ENCODE measurements at places on chromosomes 11 and 22.

DNA sequence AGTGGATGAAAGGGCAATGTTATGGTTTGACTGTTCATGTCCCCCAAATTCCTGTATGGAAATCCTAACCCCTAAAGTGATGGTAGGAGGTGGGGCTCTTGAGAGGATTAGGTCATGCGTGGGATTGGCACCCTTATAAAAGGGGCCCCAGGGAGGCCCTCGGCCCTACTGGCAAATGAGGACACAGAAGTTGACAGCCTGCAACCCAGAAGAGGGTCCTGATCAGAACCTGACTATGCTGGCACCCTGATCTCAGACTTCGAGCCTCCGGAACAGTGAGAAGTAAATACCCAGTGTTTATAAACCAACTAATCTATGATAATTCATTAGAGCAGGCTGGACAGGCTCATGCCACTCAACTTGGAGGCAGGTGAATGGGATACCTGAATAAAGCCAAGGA is 8.7 kb downstream of the IFITM10 start:
- no peak for DNase-seq

DNA sequence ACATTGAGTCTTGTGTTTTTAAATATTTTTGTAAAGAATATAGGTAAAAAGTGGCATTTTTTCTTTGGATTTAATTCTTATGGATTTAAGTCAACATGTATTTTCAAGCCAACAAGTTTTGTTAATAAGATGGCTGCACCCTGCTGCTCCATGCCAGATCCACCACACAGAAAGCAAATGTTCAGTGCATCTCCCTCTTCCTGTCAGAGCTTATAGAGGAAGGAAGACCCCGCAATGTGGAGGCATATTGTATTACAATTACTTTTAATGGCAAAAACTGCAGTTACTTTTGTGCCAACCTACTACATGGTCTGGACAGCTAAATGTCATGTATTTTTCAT is 333 bp upstream of the CD3E start:
- no peak for DNase-seq

GRCh38 chr11:123407996-123408597 is 22.0 kb upstream of the GRAMD1B start:
- no peak for DNase-seq

DNA sequence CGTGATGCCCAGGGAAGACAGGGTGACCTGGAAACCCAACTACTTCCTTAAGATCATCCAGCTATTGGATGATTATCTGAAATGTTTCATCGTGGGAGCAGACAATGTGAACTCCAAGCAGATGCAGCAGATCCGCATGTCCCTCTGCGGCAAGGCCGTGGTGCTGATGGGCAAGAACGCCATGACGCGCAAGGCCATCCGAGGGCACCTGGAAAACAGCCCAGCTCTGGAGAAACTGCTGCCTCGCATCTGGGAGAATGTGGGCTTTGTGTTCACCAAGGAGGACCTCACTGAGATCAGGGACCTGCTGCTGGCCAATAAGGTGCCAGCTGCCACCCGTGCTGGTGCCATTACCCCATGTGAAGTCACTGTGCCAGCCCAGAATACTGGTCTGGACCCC is 43.5 kb upstream of the DAGLA start:
- DNase-seq = no peak

DNA sequence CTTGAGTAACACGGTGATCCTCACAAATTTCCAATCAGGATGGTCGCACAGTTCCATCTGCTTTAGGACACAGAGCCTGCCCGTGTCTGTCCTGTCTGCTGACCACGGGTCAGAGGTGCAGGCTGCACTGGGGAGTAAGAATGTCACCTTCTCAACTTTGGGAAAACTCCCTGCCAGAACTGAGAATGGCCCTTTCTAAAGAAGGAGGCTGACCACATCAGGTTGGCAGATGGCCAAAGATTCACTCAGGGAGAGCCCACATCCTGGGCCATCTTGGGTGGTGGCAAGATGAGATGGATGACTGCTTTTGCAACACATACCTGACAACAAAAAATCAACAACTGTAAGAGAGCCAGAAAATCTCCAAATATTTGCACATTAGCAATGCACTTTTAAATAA is 101.9 kb downstream of the IGLL1 start:
- no peak for DNase-seq

DNA sequence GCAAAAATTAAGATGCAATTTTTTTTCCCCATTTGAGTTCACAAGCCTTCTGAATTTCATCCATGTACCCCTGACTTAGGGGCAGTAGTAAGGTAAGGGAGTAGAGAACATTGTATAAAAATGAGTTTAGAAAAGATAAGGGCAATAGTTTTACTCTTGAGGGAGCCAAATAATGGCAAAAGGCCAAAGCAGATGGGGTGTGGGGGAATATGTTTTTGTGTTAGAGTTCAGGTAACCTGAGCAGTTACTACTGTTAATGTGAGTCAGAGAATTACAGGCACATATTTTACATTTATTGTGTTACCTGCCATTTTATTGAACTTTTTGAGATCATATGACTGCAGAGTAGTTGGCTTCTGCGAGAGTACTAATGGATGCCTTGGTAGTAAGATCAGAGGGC is 3.1 kb downstream of the EED start:
- DNase-seq = no peak

All from stimulated activated CD4-positive, alpha-beta T cell treated with anti-CD3 and anti-CD28 coated beads, Interleukin-2, amount 100 ng/mL, for 24 hours (primary cell).